ENCODE measurements at places on chromosomes 2 and 18.

DNA sequence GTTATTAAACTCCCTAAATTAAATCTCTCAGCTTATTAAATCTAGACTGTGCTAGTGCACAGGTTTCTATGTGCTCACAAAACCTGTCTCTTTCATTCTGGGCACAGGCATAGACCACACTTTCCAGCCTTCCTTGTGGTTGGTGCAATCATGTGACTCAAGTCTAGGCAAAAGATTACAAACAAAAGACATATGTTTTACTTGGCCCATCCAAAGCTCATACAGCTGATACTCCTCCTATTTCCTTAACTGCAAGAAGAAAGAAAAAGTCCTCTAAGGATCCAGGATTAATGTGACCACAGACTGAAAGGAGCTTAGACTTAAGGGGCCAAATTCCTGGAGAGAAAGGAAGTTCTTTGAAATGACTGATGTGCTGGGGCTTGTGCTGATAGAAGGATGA is 731.3 kb upstream of the RAB6C start:
- no peak for DNase-seq

DNA sequence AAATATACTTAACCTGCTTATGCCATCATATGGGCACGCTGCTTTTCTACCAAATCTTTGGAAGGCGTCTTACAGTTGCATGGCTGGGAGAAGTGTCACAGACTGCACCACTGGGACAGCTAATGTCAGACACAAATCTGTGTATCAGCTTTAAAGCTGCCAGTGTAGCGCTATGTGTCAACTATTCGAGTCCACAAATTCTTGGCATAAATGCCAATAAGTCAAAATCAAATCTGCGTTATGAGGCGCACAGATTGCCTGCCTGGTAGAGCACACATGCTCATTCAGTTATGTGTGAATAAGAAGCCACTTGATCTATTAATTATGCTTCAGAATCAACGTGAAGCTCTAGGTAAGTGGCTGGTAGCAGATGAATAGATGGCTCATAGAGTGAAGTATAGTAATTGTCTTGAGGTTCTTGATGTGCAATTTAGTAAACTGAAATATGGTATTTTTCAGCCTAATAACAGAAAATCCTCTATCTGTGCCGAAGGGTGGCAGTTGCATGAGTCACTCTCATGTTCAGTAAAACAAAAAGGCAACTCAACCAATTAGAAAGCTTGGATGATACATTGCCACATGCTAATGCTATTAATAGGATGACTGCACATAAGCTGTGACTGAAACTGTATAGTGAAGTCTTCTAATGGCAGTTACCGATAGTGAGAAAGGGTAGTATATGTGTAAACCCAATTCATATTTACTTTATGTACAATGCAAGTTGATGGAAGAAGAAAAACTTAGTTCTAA is 52.0 kb downstream of the DCC start:
- no peak for DNase-seq

DNA sequence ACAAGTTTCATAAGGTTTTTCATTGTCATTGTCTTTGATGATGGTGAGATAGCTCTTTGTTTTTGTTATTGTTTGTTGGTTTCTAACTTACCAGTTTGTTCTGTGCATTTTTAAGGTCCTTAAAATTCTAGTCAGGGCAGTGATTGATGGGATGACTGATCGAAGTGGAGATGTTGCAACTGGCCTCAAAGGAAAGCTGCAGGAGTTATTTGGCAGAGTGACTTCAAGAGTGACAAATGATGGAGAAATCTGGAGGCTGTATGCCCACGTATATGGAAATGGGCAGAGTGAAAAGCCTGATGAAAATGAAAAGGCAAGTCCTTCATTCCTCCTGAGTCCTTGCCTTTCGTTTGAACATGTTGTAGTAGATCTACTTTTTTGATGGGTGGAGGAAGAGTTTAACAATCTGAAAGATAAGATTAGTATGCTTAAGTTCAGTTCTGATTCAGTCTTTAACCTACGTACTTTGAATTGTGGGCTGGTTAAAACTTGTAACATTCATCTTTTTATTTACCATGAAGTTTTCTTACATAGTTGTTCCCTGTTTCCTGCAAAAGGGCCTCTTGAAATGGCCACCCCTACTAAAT is 135.8 kb upstream of the LTBP1 start:
- no peak for DNase-seq

- no peak for DNase-seq
Measured at GRCh38 chr2:9261231-9261883, 54.7 kb downstream of the ASAP2 start.

DNA sequence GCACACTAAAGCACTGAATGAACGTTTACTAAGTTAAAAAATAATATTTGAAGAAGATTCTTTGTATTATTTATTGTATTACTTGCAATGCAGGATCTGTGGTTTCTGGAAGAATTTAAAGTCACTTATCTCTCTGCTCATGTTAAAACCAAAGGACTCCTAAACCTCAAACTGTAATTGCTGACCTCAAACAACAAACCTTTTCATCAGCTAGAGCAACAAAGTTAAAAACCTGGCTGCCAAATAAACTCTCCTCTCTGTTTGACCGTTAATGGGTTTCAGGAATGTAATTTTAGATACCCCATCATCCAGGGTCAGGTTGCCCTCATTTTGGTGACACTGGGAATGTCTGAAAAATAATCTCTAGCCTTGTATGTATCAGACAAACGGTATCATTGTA is 239.1 kb downstream of the TGIF1 start:
- no peak for DNase-seq

GRCh38 chr2:60437080-60437696 is 116.3 kb downstream of the BCL11A start:
- DNase-seq: no peak

DNA sequence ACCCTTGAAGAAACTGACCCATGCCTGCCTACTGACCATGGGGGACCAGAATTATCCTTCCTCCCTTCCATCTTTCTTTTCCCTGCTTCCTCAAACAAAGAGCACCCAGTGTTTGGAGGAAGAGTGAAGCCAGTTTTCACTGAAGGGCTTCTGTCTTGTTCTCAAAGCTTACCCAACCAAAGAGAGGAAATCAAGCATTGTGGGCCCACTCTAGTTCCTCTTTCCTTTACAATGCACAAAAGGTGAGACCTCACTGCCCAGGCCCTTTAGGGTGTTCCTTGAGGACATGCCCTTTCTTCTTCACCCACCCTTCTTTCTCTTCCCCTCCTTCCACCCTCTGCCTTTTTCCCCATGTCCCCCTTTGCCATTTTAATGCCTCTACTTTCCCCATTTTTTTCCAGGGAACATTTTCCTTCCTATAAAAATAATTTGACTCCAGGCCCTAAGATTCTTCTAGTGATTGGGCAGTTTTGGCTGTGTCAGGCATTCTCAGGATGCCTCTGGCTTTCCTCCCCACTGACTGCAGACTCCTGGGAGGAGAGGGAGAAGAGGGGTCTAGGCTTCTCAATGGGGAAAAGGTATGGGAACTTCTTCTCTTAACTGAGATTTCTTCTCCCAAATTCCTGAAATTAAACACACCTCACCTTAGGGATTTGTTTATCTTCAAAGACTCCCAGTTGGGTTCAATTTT is 126.6 kb upstream of the RMDN2 start:
- no peak for DNase-seq

GRCh38 chr2:65349863-65350262 is 82.5 kb downstream of the SPRED2 start:
- peak; percentile 19 for DNase-seq

GRCh38 chr2:206071807-206072206 is 14.2 kb downstream of the INO80D start:
- DNase-seq: no peak
